CD4-positive, alpha-beta memory T cell (primary cell): ENCODE measurements at places on chromosomes 4 and X.

GRCh38 chrX:108399418-108400165, 38.6 kb downstream of the COL4A6 start:
- no peak for DNase-seq

GRCh38 chrX:114152130-114152529, 431.8 kb upstream of the HTR2C start:
- no peak for DNase-seq

DNA sequence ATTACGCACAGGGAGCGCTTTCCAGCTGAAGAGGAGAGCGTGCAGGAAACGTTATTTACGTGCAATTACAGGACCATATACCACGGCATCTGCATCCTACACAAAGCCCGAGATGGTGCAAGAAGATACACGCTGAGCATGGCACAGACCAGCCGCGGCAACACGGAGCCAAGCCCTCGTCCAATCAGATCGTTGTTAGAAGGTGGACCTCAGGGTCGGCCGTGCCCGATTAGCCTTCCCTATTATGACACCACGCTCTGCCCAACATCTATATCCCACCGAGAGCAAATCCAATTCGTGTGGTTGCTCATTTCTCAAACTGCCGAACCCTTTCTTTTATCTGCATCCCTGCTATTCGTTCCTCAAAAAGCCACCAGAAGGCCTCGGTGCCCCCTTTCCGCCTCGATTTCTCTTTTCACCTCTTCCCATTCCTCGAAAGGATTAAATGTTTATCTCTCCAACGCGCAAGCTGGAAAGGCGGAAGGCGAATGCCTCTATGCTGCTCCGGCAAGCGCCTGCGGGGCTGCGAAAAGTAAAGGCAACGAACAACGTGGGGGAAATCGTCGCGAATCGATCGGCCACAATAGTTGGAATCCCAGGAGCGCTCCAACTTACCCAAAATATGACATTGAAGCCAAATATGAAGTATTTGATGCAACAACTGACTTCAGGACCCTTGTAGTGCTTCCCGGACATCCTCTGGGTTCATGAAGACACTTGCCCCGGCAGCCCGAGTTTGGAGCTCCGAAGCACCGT, 702 bp downstream of the TSPAN5 start:
- peak; percentile 30 for DNase-seq

DNA sequence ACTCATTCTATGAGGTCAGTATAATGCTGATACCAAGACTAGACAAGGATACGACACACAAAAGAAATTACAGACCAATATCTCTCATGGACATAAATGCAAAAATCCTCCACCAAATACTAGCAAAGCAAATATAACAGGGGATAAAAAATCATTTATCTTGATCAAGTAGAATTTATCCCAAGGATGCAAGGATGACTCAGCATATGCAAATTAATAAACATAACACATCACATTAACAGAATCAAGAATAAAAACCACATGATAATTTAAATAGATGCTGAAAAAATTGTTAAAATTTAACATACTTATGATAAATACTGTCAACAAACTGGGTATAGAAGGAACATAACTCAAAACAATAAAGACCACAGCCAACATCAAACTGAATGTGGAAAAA, 69.4 kb upstream of the GABRA2 start:
- DNase-seq, result no peak

GRCh38 chr4:87499403-87500091, 29.6 kb downstream of the SPARCL1 start:
- DNase-seq, result no peak
